ENCODE measurements at places on chromosomes 2 and 18.

DNA sequence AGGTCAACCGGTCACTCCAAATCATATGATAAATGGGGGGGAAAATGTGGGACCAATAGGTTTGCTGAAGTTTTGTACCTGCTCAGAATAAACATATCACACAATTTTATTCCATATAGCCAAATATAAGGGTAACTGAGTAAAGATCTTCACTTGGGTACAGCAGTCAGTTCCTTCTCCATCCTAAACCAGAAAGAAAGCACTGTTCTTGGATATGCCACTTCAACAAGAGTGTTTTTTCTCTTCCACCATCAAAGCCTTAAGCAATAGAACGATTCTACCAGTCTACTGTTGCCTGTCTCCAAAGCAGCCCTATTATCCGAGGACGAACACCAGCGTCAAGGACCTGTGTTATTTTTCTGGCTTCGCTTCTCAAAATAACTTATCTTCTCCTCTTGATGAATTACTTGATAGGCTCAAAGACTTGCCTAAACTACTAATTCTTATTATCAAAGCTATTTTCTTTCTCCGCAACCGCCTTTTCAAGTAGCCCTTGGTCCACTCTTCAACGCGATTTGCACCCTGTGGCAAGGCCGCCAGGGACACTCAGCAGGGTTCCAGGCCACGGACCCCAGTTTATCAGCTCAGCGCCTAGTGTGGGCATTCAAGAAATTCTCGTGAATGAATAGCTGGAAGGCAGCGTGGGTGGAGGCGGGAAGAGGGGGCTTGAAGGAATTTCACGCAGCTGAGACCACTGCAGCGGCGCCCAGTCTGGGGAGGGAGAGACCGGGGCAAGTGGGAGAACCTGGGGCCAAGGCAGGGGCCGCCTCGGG lies 646 bp downstream of the ALS2 start:
- no peak for DNase-seq

- no peak for DNase-seq
Measured at GRCh38 chr18:79458131-79458838, 62.6 kb downstream of the NFATC1 start.

GRCh38 chr18:63317982-63318888 lies 1.3 kb downstream of the BCL2 start:
- peak; percentile 69 for DNase-seq

DNA sequence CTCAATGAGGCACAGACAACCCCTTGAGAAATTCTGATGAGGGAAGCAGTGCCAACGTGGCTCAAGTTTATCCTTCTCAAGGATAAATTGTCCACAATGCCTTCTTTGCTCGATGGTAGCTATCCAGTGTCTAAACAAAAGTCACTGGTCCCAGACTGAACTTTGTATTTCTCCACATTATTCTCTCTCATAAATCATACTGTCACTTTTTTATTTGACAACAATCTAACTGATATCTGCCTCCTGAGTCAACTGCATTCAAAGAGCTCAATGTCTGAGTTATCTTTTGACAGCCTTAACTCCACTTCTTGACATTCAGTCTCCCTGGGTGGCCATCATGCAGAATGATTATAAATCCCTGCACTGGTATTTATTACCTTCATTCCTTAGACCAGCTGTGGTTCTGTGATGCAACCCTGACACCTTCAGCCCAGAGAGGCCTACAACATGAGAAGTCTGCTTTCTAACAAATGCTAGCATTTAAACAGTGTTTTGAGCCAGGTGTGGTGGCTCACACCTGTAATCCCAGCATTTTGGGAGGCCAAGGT lies 38.2 kb downstream of the IMMT start:
- no peak for DNase-seq

GRCh38 chr2:127095784-127096183 lies 11.2 kb downstream of the BIN1 start:
- DNase-seq: peak; percentile 29

GRCh38 chr2:231666171-231667095 lies 41.9 kb upstream of the PTMA start:
- no peak for DNase-seq

GRCh38 chr2:100140582-100140981 lies 1.8 kb downstream of the AFF3 start:
- no peak for DNase-seq

- DNase-seq: no peak
Measured at GRCh38 chr2:196653843-196654242, 14.3 kb downstream of the CCDC150 start.

- no peak for DNase-seq
Measured at GRCh38 chr18:34098109-34098508, 126.6 kb downstream of the NOL4 start.

DNA sequence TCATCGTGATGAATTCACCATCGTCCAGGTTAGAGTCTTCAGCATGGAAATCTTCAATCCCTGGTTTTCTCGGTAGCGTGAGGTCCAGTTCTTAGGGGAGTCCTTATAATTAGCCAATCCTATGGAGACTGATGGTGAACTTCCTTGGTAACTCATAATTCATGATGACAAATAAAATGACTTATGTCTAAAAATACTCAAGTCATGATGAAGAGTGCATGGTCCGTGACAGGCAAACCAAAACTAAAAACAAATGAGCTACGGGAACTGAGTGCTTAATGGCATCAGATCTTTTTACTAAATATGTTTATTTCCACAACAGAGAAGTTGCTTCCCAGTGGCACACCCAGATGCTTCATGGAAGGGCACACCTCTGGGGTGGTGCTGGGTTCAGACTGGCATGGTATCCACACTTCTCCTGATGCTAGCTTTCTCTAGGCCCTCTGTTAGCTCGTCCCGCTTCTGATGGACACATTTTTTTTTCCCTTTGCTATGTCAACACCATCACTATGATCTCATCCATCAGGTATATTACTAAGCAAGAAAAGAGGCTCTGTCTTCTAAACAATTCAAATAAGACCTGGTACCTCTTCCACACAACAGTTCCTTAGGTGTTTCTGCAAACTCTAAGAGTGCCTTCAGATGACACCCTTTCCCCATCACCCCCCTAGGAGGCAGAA lies 92.8 kb upstream of the NEDD4L start:
- DNase-seq: no peak

DNA sequence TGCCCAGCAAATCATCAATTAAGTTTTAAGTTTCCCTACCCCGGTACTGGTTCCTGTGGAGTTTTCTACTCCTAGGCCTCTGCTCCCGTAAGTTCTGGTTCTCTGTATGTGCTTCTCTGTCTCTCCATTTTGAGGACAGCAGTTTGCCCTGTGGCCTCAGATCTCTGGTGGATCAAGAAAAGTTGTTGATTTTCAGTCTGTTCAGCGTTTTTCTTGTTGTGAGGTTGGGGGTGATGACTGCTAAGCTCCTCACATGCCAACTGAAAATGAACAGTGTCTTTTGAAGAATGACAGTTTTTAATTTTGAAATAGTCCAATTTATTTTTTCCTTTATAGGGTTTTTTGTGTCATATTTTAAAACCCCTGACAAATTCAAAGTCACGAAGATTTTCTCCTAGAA lies 31.7 kb downstream of the PROC start:
- DNase-seq: no peak

- no peak for DNase-seq
Measured at GRCh38 chr2:20468549-20469500, 22.0 kb downstream of the RHOB start.

DNA sequence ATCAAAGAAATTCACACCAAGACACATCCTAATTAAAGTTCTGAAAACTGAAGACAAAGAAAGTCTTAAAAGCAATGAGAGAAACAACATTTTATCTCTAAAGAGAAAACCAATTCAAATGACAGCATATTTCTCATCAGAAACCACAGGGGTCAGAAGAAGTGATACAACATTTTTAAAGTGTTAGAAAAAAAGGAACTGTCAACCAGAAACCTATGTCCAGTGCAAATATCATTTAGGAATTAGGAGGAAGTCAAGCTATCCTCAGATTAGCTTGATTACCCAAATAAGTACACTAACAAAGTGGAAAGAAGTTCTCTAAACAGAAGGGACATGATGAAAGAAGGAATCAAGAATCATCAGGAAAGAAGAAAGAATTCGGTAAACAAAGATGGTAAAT lies 59.5 kb upstream of the BCL2L11 start:
- DNase-seq: no peak

GRCh38 chr2:240881913-240882312 lies 13.3 kb downstream of the AGXT start:
- DNase-seq: peak; percentile 6

- no peak for DNase-seq
Measured at GRCh38 chr2:238731961-238732360, 115.9 kb upstream of the TWIST2 start.

GRCh38 chr2:26330114-26330549 lies 15.8 kb upstream of the SELENOI start:
- peak; percentile 85 for DNase-seq
